ENCODE measurements at places on chromosomes 13 and 19.

- no peak for DNase-seq
Measured at GRCh38 chr19:52520013-52520412, 7.5 kb upstream of the ZNF808 start.

- DNase-seq: no peak
Measured at GRCh38 chr19:47104680-47105079, 8.9 kb downstream of the ZC3H4 start.

DNA sequence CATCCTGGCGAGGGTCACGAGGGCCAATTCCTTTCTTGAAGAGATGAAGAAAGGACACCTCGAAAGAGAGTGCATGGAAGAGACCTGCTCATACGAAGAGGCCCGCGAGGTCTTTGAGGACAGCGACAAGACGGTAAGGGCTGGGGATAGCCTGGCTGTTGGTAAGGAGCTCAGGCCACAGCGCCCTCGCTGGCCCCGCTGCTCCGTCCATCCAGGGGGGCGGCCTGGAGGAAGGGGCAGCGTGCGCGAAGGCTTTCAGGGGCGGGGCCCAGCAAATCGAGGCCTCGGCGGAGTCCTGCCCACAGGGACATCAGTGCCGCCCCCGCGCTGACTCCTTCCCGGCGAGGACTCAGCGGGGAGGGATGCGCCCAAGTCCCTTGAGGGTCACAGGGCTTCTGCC, 6.9 kb downstream of the F10 start:
- no peak for DNase-seq

DNA sequence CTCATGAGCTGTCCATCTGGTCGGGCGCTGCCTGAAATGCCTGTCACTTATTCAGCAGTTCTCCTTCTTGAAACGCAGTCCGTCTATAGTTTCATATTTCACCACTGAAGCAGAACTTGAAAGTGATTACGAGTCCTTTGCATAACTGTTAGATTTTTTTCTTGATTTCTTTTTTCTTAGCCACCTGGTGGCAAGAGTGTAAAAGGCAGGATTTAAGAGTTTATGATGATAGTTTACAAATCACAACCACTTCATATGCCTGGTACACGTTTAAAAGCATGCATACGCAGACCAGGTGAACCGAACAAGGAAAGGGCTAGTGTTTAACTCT, 45.8 kb downstream of the GGACT start:
- peak; percentile 80 for DNase-seq

- DNase-seq: no peak
Measured at GRCh38 chr19:53626976-53627375, 4.8 kb upstream of the DPRX start.

DNA sequence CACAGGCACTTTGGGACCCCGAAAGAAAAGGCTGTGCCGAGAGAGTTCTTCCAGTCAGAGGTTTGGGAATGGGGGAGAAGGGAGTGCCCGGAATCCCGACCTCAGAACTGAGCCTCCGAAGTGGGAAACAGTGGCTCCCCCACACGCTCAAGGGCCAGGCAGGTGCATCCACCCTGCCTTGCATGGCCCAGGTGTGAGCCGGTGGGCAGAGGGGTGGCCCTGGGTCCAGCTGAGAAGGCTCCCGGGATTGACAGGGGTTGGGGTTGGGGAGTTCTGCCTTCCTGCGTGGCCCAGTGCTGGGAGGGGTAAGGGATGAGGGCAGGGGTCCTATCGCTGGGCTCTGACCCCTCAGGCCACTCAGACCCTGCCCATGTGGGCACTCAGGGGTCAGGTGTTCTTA, 163.5 kb upstream of the TUBA3C start:
- DNase-seq: no peak

DNA sequence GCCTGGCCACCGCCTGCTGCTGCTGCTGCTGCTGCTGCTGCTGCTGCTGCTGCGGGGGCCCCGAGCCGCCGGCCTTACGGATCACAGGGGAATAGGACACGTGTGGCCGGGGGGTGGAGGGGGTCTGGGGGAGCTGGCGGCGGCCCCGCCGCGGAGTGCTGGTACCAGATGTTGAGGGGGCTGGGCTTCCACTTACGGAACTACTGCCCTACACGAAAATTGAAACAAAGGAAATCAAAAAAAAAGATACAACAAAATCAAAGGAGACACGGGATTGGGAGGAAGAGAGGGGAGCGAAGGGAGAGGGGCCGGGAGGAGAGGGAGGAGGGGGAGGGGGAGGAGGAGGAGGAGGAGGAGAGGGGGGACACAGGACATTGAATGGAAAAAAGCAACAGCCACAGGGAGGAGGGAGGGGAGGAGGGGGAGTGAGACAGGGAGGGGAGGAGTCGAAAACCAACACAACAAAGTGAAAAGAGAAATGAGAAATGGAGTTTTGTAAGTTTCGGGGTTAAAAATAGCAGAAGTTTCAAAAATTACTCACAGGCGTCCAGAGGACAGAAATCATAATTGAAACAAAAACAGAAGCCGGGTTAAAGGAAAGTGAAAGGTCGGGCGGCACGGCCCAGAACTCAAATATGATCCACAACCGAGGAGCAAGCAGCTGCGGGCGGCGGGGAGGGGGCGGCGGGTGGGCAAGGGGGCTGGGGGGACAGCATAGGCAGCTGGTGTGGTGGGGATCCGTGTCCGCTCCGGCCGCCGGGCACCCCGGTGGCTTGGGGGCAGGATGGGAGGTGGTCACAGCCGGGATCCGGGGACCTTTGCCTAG, 57.8 kb downstream of the IER2 start:
- DNase-seq: peak; percentile 95

DNA sequence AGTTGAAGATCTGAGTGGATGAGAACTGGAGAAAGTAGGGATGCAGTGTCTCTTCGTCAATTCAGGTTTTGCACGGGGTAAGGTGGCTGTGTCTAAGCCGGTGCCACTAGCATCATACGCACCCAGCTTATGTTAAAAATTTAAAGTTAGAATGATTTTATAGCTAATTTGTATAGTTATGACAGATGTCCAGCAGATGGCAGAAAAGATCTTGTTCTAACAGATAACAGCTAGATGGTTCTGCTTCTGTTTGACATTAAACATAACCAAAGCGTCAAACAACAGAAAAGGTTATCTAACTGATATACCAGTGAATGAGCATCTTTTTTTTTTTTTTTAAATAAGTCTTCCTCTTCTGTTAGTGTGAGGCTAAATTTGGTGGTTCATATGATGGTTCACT, 18.8 kb upstream of the EDDM13 start:
- DNase-seq: peak; percentile 48

DNA sequence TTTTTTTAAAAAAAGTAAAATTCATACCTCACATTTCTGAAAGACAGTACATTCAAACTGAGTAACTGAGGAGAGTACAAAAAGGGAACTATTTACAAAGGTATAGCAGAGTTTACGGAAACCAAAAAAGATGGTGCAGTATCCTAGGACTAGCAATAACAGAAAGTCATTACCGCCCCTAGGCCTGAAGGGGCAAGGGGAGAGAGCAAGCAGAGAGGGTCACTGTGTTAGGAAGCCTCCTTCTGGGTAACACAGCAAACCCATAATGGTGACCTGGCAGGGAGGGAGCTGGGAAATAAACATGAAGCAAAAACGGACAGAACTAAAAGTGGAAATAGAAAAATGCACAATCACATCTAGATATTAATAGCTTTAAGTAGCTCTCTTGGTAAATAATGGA, 8.2 kb downstream of the VWA8 start:
- DNase-seq: no peak

DNA sequence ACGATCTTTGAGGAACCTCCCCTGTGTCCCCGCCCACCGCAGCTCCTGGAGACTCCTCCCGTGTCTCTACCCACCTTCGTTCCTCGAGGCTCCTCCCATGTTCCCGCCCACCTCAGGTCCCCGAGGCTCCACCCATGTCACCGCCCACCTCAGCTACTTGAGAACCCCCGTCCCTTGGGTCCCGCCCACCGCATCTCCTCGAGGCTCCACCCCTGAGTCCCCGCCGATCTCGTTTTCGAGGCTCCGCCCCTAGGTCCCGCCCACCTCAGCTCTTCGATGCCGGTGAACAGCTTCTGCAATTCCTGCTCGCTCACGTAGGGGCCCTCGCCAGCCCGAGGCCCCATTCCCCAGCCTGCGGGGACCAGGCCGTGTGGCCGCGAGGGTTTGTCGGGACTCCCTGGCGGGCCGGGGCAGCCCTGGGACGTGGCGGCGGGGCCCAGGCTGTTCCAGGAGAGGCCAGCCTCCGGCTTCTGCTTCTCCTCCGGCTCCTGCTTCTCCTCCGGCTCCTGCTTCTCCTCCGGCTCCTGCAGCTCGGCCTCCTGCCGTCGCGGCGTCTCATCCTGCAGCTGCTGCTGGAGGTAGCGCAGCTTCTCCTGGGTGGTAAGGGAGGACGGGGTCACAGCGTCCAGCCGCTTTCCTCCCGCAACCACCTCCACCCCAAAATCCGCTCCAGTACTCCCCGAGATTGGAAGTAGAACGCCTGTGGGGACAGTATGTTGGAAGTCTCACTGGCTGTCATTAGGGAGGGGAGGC, 16.7 kb downstream of the TSKS start:
- peak; percentile 63 for DNase-seq

GRCh38 chr19:52659013-52659412, 20.9 kb upstream of the ZNF83 start:
- DNase-seq: no peak

DNA sequence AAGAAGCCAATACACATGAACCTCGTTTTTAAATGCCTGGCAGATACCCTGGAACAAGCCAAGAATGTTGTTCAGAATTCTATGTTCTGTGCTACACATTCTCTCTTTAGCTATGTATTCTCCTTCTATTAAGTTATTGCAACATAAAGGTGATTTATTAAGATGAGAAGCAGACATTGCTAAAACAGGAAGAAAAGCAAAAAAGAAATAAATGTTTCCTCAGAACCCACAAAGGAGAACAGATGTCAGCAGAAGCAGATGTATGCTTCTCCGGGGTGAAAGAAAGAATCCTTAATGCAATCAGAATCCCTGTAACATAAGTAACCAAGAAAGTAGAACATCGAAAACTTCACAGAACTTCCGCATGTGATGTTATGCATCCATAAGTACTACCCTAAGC, 302.9 kb downstream of the DCT start:
- DNase-seq: no peak

DNA sequence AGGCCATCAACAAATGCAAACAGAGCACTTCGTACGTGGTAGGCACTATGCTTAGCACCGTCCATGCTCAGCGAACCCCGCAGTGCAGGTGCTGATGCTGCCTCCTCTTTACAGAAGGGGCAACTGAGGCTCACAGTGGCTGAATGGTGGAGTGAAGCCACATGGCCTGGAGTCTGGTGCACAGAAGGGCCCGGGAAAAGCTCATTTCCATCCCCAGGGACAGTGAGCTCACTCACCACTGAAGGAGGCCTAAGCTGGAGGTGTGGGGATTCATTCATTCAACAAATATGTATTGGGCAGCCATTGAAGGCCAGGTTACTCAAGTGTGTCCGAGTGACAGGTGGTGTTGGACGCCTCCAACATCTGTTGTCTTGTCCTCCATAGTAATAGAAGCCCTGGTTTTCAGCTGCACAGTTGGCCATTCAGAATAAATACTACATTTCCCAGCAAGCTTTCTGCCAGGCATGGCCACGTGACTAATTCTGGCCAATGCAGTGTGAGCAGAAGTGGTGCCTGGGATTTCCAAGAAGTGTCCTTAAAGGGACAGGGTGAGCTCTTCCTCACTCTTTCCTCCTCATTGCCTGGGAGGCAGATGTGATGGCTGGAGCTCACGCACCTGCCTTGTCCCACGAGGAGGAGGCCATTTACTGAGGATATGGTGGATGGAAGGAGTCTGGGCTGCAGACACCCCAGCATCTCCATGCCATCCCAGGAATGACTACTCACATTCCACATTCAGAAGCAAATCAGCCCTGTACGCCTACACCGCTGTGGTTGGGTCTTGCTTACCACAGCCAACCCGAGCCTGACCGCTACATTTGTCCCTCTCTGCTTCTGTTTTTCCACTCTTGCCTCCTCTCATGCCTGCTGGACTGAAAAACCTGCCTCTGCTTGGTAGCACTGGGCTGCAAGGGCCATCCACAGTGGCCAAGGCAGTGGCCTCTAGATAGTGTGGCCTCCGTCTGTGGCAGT, 2.3 kb upstream of the ZNRF4 start:
- no peak for DNase-seq

GRCh38 chr19:34851277-34851804, 75.4 kb upstream of the ZNF30 start:
- no peak for DNase-seq

DNA sequence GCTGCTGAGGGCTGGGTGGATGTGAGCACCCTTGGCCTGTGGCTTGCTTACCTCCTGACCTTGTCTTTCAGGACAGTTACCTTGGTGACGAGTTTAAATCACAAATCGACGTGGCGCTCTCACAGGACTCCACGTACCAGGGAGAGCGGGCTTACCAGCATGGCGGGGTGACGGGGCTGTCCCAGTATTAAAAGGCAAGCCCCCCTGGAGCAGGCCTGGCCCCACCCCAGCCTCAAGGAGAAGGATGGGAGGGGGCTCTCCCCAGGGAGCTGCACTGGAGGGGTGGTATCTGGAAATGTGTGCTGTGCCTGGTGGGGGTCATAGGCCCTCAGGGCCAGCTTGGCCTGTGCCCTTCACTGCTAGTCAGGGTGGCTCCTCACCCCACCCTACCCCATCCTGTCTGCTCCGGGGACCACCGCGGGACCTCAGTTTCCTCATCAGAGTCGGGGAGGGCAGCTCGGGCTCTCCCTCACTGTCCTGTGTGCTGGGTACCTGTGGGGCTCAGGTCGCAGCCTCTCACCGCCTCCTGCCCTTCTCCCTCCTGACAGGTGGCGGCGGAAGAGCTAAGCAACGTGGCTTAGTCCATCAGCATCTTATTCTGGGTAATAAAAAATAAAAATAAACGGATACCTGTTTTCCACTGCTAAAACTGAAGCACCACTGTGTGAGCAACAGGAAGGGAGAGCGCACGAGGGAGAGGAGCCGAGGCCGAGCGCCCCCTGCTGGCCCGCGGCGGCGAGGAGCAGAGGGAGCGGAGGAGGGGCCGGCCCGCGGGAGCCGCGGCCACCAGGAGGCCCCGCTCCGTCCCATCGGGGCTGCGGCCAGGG, 29.8 kb downstream of the CERS1 start:
- DNase-seq: peak; percentile 96

GRCh38 chr13:21673789-21674489, 3.1 kb downstream of the FGF9 start:
- DNase-seq: peak; percentile 87

GRCh38 chr13:37065890-37066526, 6.5 kb upstream of the SUPT20H start:
- DNase-seq: no peak

- peak; percentile 77 for DNase-seq
Measured at GRCh38 chr13:50125304-50125553, 110.0 kb downstream of the KCNRG start.

DNA sequence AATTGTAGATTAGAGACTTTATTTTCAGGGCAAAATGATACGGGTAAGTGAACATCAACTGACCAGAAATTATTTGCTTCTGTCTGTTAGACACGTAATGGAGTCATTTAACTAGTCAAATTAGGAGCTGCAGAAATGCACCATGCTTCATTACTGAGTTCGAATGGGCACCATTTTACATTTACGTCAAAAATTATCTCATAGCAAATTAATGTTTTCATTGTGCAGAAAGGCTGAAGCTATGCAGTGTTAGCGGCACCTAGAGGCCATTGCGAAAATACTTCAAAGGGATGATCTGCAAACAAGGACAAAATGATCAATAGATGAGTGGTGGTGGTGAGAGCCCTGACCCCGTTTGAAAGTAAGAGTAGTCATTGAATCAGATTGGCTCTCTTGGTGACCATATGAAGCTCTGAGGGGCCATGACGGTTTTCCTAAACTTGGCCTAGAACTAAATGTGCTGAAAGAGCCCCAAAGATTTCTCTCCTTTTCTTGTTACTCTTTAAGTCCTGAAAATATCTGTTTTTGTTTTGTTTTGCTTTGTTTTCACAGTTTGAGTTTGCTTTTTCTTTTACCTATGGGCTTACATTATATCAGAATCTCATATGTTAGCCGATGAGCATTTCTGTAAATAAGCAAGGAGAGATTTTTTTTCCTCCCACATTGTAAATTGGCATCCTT, 277.9 kb downstream of the ZNF536 start:
- peak; percentile 56 for DNase-seq

Data from GM20000 (cell line).